ENCODE measurements at places on chromosomes 2 and 18.

DNA sequence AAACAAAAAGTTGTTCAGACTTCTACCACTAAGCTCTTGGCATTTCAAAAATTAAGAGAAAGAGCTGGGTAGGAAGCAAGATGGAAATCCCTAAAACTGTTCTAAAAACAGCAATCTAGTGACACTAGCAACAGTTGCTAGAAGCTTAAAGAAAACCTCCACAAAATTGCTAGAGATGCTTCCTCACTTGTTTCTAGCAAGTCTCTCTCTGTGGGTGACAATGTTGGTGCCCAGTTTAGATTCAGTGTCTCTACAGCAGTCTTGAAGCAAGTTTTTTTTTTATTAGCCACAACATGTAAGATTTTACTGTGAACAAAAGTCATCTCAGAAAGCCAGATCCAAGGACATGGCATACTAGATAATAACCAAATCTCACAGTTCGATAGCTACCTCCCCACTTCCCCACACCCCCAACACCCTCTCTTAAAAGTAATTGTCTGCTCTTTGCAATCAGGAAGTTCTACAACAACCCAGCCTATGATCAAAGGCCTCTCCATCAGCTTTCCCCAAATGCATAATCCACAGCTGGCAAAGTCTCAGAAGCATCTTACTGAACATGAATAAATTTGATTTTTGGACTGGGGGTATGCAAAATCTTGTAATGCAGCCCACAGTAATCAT, 70.0 kb downstream of the ANKRD44 start:
- DNase-seq: no peak

DNA sequence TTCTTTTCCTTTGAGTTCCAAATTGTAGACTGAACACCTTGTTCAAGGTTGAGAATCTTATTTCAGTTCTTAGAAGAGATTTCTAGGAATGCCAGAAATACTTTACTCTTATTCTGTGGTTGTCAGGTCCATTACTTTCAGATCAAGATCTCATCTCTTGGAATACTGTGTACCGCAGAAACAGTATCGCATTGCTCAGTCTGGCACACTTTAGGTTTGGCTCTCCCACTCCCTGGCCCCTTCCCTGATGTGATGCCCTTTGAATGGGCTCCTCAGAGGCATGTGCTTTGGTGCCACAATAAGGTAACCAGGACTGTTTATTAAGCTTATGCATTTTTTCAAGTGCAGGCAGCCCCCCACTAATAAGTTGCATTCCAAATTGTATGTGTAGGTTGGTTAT, 244.7 kb upstream of the FOSL2 start:
- no peak for DNase-seq

- DNase-seq: no peak
Observed at GRCh38 chr2:125280265-125280664, 1255.2 kb downstream of the CNTNAP5 start.

- DNase-seq: no peak
Observed at GRCh38 chr18:59012815-59013705, 126.6 kb upstream of the SEC11C start.

DNA sequence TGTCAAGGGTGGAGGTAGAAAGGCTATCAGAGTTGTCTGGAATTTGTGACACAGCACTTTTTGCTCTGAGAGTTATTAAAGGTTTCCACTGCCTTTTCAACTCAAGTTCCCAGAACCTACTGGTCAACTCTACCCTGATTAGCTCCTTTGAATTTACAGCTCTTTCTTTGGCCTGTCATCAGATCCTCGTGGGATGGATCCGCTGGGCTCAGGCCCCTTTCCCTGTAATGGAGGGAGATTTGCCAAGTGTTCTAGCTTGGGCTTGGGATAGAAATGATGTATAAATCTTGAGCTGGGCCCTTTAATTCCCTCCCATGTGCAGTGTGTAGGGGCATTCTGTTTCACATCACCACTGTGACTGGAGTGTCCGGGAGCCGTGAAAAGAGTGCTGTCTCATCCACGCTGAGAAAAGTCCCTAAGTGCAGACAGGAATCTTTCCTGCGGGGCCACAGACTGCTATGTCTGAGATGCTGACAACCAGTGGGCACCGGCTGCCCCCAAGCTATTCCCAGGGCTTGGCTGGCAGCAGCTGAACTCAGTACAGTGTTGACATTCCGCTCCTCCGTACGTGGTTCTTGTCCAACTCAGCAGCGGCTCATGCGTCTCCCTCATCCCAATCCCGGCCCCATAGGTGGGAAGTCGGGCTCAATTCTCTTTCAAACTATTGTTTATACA, 46.9 kb upstream of the ARHGAP28 start:
- no peak for DNase-seq

GRCh38 chr2:28678944-28679343, 72.7 kb upstream of the PPP1CB start:
- DNase-seq: no peak

DNA sequence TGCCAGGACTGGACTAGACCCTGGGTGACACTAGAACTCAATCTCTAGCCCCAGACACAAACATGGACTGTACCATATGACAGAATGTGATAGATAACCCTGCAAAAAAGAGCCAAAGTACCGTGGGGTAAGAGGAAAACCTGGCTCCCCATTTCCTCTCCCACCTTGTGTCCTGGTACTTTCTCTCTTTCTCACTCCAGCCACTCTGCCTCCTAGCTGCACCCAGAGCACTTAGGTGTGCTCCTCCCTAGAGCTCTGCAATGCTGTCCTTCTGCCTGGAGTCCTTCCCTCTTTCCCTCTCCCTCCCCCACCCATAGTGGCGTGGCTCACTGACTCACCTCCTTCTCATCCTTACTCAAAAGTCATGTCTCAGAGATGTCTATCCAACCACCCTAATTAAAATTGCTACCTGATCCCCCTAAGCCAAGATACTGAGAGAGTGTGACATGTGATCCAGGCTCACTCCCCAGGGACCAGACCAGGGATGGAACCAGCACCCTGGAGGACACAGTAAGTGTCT, 171.3 kb downstream of the LOXHD1 start:
- no peak for DNase-seq

DNA sequence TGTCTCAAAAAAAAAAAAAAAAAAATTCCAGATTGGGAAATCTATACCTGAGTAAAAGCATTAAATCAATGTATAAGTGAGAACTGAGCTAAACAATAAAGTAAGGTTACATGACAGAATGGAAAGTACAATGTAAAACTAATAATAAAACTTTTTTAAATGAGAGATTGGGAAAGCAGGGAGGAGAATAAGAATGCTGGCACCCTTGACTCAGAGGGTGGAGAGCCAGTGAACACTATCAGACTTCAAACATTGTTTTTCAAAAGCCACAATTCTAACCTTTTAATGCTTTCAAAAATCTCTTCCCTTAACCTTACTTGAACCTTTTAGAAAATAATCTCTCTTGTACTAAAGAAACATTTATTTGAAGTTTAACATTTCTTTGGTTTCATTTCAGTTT, 63.5 kb downstream of the TBC1D8 start:
- DNase-seq: no peak

GRCh38 chr2:28713577-28714298, 37.9 kb upstream of the PPP1CB start:
- peak; percentile 57 for DNase-seq

GRCh38 chr2:46145017-46145416, 152.2 kb upstream of the EPAS1 start:
- no peak for DNase-seq

DNA sequence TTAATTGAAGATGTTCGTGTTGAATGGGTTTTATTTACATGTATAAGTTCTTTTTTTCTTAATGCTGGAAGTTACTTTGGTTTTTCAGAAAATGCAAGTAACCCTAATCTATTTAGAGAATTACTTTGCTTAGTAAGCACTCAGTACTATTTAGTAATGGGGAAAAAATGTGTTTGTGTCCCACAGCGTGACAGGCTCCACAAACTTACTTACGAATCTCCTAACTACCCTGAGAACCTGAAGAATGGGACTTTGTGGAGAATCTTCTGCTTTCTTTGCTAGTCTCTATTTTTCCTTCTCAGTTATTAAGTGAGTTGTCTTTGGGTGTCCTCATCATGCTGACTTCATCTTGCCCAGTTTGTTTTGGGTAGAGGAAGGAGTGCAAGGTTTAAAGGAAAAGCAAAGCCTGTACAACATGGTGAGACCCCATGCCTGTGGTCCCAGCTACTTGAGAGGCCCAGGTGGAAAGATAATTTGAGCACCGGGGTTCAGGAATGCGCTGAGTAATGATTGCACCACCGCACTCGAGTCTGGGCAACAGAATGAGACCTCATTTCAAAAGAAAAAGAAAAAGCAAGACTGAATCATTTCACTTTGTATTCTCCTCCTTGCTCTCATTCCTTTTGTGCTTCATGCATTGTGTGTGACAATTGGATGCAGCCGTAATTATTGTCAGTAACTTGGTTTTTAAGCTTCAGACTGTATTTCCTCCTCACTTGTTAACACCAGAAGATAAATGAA, 10.2 kb downstream of the NEDD4L start:
- peak; percentile 30 for DNase-seq

DNA sequence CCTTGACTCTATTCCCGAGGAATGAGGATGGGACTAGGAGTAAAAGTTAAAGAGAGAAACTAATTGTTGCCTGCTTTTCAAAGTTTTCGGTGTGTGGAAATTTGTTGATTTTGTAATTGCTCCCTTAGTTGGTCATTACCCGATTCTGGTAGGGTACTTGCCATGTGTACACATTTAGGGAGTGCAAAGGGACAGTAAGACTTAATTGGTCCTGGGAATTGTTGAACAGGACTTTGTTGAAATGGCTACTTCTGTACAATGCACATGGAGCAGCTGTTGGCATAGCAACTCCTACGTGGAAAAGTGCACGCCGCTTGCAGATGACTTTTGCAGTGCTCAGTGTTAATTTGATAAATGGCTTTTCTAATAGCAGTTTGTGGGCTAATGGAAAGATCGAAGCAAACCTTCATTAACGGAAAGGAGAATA, 22.9 kb downstream of the EPAS1 start:
- DNase-seq: no peak

GRCh38 chr2:61006486-61007105, 10.9 kb upstream of the PEX13 start:
- no peak for DNase-seq

- no peak for DNase-seq
Observed at GRCh38 chr2:129224486-129224885, 755.0 kb upstream of the RAB6C start.

DNA sequence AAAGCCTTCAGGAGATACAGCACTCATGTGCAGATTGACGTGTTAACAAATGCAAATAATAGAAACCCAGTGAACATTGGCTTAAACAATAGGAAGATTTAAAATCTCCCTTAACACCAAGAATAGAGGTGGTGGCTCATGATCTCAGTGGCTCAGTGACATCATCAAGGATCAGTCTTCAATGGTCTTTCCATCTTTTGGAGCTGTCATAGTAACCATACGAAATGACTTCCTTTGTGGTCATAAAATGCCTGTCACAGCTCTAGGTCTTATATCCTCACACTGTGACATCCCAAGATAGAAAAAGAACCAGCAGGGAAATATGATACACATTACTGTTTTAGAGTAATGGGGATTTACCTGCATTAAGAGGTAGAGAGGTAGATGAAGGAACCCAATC, 59.6 kb upstream of the ACKR3 start:
- DNase-seq: no peak

DNA sequence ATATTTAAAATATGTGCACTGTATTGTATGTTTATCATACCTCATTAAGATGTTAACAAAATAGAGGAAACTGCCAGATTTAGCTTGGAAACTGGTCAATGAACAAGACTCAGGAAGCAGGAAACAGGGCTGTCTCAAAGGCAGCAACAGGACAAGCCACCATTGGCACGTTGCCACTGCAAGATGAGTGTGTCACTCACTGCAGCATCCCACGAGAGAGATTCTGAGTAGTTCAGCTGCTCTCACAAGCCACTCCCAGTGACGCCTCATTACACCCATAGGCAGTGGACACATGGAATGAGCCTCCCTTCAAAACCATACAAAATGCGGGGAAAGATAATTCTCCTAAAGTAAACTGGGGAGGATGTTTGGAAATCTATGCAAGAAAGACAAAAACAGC, 181.9 kb upstream of the DLGAP1 start:
- DNase-seq: peak; percentile 41

DNA sequence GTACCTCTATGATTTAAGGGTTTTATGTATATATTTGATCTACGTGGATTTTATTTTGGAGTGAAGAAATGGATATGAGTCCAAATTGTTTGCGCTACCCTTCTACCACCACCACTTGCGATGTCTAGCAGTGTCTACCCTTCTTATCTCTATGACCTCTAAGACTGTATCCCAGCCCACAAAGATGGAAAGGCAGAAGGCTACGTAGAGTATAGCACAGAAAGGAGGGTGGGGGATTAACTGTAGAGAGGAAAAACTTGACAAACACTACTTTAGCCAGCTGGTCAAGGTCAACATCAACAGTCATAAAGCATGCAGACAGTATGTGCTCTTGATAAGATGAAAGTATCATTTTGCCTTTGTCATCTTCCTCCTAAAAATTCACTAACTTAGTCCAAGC, 14.4 kb downstream of the ITSN2 start:
- no peak for DNase-seq

DNA sequence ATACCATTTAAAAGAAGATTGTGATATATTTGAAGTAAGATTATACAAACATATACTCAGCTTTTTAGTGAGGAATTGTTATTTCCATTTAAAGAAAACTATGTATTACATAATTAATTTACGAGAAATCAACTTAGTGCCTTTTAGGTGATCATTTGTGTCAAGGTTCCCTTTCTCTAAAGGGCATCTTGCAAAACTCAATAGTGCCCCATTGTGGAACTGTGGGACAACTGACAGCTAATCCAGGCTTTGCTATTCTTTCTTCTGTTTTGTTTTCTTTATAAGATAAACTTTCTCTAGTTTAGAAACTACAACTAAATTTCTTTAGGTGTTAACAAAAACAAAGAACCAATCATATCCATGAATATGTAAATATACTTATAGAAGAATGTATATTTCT, 24.3 kb upstream of the VIT start:
- peak; percentile 56 for DNase-seq

DNA sequence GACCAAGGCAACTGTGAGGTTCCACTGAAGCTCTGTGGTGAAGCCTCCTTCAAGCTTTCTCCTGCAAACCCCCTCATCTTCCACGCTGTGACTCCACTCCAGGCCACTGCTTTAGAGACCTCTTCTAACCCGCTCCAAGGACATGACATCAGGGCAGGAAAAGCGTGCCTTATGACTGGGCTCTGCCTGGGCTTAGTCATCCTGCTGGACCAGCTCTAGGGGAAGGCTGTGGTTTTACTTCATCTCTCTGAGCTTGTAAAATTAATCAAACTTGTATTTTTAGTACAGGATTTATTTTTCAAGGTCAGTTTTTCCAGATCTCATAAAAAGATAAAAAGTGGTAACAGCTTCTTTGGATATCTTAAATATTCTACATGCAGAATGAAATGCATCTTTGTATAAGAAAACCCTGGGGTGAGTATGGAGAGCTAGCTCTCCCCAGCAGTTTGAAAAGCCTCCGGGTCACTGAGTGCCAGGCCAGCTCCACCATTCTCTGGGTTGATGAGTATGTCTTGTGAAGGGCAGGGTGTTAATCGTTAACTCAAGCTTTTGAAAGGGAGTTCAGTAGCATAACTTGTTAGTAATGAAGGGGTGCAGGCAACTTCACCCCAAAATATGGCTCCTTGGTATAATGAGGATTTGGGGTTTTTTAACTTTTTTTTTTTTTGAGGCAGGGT, 33.1 kb upstream of the YPEL5 start:
- peak; percentile 92 for DNase-seq

Data from ACHN (cell line).